ENCODE measurements at places on chromosomes 3 and 15.

DNA sequence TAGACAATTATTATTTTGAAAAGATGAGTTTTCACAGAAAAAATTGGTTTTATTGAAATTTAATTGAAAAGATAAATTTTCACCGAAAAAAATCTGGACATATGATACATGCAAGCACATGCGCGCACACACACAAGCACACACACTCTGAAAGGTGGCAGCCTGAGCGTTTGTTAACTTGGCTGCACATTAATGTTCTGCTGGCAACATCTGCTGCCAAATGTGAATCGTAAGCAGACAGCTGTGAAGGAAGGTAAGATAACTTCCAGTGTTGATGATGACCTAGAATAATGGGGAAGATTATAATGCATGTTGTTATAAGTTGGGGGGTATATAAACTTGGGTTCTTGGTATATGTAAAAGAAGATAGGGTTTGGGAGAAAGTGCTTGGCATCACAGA, 18.4 kb upstream of the CMTM7 start:
- DNase-seq = no peak

DNA sequence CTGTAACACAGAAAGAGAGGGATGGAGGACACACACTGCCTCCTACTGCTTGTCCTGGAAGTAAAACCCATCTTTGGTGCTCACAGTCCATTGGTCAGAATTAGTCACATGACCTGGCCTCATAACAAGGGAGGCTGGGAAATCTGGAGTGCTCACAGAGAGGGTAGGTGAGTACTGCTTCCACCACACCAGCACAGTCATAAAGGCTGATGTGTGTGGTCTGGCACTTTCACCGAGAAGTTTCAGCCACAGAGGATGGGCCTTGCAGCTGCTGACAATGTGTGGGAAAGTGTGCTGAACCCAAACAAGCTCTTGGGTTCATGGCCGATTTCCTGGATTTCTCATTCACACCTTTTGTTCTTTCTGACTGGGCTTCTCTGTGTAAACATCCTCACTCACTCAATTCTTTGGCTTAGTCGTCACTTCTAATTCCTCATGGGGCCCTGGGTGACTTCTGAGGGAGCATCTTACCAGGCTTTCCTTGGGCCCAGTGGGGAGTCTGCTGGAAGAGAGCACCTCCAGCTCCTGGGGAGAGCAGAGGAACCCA, 100.7 kb downstream of the ASB7 start:
- DNase-seq = no peak

- no peak for DNase-seq
These were observed 54.1 kb upstream of the CCR2 start for GRCh38 chr3:46299608-46300460.

DNA sequence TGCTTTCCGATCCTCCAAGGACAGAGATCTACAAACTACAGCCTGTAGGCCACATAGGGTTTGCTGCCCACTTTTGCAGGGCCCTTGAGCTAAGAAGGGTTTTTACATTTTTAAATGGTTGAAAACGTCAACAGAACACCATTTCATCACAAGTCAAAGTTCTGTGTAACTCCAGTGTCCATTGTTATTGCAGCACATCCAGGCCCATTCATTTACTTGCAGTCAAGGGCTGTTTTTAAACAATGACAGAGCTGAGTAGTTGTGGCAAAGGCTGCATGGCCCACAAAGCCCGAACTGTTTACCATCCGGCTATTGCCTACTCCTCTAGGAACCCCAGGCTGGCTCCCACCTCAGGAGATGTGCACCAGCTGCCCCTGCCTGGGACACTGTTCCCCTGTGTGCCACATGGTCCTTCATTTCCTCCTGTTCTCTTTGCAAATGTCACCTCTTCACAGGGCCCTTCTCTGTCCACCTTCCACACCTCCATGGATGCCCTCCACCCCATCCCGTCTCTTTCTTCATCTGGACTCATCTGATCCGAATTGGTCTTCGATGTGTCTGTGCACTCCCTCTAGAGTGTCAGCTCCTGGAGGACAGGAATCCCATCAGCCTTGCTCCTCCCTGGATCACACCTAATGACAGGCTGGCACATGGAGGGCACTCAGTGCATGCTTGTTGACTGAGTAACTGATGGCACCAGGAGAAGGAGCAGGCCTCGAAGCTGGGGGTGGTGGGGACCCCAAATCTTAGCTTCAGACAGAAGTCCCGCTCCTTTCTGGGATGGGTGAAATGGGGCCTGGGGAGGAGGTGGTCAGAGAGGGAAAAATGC, 69.5 kb upstream of the IQSEC1 start:
- DNase-seq = no peak

GRCh38 chr3:152382312-152383135, 113.8 kb downstream of the MBNL1 start:
- DNase-seq = no peak

GRCh38 chr3:45858809-45859543, 17.1 kb upstream of the LZTFL1 start:
- DNase-seq = no peak

DNA sequence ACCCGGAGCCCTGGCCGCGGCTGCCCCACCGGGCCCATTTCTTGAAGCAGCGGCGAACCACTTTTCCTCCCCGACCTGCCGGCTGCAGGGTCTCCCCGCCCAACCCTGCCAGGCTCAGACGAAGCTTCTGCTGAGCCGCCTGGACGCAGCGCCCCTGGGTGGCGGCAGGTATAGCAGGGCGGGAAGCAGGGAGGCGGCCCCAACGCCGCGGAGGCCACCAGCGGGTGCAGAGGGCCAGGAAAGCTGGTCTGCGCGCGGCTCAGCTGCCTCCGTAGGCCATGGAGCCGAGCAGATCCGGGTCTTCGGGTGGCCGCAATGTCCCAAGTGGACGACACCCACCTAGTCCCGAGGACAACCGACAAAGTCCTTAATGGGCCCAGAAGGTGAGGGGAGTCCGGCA, 21.9 kb upstream of the SRPRB start:
- no peak for DNase-seq
